Posterior cingulate gyrus (tissue), 11 donors: ENCODE measurements at places on chromosomes 4 and X.

DNA sequence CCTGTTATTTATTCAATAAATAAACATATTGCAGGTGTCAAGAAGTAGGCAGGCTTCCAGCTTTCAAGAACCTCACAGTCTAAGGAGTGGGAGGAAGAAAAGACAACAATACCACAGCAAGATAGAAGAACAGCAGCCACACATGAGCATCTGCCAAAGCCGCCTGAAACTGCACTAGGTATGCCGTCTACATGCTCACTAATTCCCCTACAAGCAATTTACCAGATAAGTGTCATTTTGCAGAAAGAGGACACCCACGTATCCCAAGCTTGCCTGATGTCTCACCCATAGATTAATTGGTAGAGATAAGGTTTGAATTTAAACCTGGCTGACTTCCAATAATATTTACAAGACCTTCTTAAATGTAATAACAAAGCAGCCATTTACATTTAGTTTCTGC lies 439.4 kb upstream of the CPEB2 start:
- DNase-seq: no peak

DNA sequence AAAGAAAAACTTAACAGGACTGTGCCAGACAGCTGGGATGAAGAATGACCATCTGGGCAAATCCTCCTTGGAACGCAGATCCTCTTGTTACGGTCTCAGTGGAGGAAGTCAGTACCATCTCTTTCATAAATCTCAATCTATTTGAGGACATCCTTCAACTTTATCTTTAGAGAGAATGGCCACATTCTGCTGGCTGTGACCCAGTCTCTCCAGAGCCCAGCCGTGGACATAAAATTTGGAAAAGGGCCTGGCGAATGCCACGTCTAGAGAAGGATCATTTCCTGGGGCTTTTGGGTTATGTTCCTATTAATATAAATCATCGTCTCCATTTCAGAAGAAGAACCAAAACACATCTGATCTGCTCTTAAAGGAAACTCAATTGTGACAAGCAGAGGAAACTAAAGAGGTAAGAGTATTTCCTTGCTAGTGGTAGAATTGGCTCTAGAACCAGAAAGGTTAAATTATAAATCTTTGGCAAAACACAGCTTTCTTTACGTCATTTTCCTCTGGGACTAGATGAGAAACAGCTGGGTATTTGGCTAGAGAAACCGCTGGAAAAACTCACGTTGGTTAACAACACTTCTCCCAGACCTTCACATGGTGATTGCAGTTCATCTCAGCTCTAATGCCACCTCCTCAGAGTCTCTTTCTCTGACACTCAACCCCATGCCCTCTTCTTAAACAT lies 164.7 kb downstream of the CHIC2 start:
- DNase-seq: no peak

DNA sequence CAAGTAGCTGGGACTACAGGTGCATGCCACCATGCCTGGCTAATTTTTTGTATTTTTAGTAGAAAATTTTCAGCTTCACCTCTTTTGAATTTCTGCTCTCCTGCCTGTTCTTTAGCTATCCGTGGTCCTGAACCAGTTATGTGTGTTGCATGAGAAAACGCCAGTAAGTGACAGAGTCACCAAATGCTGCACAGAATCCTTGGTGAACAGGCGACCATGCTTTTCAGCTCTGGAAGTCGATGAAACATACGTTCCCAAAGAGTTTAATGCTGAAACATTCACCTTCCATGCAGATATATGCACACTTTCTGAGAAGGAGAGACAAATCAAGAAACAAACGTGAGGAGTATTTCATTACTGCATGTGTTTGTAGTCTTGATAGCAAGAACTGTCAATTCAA lies 13.9 kb downstream of the ALB start:
- no peak for DNase-seq

GRCh38 chr4:158809611-158810486 lies 41.0 kb downstream of the FNIP2 start:
- no peak for DNase-seq

- no peak for DNase-seq
These were observed 95.8 kb upstream of the ELOVL6 start for GRCh38 chr4:110294165-110294564.

DNA sequence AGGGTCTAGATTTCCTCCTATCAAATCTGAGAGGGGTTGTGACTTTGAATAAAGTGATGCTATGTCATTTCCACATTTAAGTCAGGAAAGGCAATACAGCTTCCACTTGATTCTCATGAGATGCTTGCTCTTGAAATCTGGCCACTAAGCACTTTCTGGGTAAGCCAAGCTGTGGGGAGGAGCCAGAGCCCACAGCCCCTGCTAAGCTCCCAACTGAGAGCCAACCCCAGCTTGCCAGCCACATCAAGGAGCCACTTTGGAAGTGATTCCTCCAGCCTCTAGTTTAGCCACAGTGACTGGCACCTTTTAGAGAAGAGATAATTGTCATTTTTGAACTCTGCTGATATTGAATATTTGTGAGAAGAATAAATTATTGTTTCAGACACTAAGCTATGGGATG lies 1441.5 kb upstream of the IGFBP7 start:
- DNase-seq: no peak

GRCh38 chrX:7191681-7192110 lies 43.7 kb upstream of the PUDP start:
- DNase-seq: no peak

- no peak for DNase-seq
These were observed 141.4 kb downstream of the NAA11 start for GRCh38 chr4:79184476-79184875.

DNA sequence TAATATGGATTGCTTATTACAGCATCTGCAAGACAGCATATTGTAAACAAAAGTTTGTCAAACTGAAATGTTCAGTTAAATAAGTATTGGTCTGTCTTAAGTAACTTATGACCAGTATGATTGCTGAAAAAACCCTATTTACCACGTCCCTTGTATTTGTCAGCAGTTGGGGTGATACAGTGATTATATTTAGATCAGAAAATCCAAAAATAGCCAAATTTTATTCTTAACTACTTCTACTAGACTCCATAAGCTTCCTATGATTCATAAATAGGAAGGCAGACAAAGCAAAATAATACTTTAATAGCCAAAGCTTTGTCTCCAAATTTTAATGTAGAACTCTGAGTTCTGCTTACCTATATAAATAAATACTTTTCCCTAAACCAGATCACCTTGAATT lies 45.3 kb downstream of the TBCK start:
- DNase-seq: no peak

- no peak for DNase-seq
These were observed 421 bp upstream of the IGSF1 start for GRCh38 chrX:131289527-131289926.

DNA sequence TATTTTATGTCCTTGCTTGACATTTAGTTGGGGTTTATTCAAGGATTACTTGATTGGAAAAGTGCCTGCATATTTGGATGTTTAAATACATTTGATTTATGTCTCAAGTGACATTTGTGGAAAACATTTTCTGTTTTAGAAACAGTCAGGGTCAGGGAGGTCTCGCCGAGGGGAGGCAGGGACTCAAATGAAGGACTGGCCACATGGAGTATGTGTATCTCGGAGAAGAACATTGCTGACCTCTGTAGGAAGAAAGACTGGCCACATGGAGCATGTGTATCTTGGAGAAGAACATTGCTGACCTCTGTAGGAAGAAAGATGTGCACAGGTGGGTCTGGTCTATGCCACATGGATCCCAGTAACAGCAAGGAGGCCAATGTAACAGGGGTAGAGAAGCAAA lies 233.6 kb downstream of the TRIML1 start:
- no peak for DNase-seq

GRCh38 chr4:113476800-113477199 lies 284.7 kb downstream of the CAMK2D start:
- no peak for DNase-seq

- no peak for DNase-seq
These were observed 36.8 kb upstream of the AGA start for GRCh38 chr4:177479063-177479462.

- no peak for DNase-seq
These were observed 36.7 kb downstream of the DHRSX start for GRCh38 chrX:2463973-2464676.

GRCh38 chr4:87499403-87500091 lies 29.6 kb downstream of the SPARCL1 start:
- no peak for DNase-seq

DNA sequence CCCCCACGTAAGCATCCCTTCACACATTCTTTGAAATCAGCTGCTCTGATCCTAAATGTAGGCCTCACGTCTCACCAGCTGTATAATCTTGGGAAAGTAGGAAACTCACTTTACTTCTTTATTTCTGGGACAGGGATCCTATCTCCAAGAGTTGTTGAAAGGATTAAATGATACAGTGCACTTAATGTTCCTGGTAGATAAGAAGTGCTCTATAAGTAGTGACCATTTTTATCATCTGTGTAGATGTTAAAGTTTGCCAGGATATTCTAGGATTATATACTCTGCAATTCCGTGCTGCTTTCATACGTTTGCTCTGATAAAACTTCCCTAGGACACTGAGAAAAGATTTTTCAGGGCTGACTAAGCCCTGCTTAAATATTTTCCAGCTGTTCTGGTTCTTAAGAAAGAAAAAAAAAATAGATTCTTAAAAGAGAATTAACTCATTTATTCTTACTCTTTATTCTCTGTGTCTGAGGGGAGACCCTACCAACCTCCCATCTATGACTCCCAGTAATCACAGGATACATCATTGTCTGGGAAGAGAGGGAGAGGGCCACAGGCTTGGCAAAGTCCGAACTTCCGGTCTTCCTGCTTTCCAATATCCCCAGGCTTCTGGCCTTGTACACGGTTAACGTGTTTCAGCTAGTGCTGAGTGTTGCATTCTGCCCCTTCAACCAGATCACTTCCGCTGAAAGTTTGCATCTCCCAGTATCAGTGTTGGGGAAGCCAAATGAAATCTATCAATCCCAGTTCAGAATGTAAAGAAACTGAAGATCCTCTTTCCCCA lies 269.2 kb downstream of the TRIML1 start:
- no peak for DNase-seq
